ENCODE measurements at places on chromosomes 7 and 10.

- DNase-seq = no peak
Observed at GRCh38 chr10:944034-944831, 12.7 kb upstream of the LARP4B start.

GRCh38 chr7:936386-937054 lies 18.0 kb downstream of the ADAP1 start:
- DNase-seq = no peak

- DNase-seq = no peak
Observed at GRCh38 chr10:107728807-107729206, 564.3 kb upstream of the SORCS1 start.

DNA sequence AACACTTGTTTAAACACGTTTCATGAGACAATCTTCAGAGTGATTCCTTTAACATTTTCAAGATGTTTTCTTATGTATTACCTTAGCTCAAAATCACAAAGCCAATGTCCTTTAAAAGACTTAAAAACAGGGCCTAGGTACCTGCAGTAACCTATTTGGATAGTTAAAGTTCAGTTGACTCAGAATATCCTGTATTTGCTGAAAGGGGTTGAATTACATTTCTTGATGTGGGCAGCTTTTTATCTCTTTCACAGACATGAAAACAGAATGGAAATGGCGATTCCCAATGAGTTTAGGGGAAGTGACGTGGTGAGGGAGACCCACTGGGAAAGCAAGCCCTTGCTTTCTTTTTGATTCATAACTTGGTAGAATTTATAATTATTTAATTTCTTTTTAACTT lies 324.4 kb upstream of the AOAH start:
- DNase-seq = no peak

DNA sequence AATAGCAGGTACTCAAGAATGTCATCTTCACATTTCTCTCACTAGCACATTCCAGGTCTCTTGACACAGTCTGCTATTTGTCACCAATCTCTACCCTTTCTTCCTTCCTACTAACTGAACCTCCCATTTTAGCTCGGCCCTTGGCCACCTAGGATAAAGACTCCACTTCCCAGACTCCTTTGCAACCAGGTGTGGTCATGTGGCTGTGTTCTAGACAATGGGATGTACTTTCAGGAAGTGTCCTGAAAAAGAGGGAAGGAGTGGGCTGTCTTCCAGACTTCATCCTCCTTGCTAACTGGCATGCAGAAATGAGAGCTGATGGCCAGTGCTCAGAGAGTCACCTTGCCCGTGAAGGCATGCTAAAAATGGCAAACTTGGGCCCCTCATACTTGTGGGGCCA lies 139.2 kb downstream of the AMPH start:
- DNase-seq = no peak

GRCh38 chr7:157830331-157830730 lies 493.5 kb downstream of the DNAJB6 start:
- no peak for DNase-seq

- no peak for DNase-seq
Observed at GRCh38 chr7:83359108-83359507, 196.4 kb upstream of the PCLO start.

DNA sequence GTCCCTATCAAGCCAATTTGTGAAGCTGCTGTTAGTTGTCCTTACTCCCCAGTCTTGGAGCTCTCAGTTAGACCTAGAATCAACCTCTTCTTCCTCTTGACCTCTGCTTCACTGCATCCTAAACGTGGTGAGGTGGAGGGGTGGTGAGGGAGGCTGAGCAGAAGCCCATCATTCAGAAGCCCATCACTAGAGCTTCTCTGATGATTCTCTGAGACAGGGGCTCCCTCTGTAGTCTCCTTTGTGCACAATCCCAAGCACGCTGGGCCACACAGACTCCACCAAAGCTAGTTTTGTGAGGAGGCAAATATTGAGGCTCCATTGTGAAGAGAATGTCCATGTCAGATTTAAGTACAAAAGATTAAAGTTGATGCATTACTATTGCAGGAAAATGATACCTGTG lies 163.8 kb upstream of the PRSS1 start:
- no peak for DNase-seq

DNA sequence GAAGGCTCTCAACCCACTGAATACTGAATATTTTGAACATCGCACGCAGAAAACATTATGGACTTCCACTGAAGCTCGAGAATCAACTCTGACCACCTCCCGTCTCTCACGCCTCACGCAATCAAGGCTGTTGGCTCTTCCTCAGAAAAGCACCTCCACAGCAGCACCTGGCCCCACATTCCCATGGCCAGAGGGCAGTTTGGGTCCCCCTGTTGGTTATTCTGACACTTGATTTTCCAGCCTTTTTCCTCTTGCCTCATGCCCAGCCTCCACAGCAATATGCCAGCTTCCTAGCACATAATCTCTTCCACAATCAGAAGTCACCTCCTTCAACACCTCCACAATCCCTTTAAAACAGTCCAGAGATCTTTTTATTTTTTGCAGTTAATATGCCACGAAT lies 55.9 kb downstream of the SVOPL start:
- DNase-seq = no peak

DNA sequence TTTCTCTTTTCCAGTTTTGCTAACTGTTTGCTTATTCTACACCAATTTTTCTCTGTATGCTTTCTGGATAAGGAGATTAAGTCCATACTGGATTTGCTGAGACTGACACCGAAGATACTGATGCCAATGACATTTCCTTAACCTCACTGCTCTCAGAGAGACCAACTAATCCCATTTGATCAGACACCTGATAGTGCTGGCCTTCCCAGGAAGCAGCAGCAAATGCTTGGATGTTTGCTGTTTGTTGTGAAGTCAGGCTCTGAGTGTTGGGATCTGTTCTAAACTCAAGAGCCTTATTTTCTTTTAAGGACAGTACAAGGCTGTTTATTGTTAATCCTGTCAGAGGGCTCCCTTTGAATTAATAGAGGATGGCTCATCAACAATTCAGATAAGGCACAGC lies 143.3 kb downstream of the ANK3 start:
- DNase-seq = no peak

DNA sequence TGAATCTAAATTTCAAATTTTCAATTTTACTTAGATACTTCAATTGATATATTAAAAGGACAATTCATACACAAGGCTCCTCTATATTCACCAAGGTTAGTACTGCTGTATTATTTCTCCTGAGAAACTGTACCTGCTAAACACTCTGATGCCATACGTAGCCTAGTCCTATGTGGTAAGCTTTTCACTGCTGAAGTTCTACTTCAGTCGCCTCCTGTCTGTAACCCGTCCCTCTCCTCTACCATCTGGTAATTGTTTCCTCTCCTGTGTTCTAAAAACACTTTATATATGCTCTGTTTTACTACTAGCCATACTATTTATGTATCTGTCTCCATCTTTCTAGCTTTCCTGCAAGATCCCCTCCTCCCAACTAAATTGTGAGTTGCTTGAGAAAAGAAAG lies 20.2 kb downstream of the PDZD8 start:
- DNase-seq = no peak

GRCh38 chr10:61529208-61529607 lies 76.0 kb upstream of the TMEM26 start:
- DNase-seq = no peak

GRCh38 chr7:16493266-16493665 lies 27.7 kb upstream of the SOSTDC1 start:
- DNase-seq = no peak

DNA sequence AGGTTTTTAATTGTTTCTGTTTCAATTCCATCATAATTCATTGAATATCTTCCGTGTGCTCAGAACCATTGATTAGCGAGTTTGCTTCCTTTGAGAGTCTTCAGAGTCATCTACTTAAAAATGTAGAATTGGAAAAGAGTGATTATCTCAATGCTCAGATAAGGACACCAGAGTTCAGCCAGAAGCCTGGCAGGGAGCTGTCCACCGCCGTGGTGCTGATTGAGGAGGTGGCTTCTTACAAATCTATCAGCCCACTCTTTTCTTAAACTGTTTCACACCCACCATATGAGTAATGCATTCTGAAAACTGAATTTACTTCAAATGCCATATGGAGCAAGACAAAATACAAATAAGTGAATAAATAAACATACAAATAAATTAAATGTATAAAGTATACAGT lies 79.3 kb downstream of the INSYN2A start:
- no peak for DNase-seq

DNA sequence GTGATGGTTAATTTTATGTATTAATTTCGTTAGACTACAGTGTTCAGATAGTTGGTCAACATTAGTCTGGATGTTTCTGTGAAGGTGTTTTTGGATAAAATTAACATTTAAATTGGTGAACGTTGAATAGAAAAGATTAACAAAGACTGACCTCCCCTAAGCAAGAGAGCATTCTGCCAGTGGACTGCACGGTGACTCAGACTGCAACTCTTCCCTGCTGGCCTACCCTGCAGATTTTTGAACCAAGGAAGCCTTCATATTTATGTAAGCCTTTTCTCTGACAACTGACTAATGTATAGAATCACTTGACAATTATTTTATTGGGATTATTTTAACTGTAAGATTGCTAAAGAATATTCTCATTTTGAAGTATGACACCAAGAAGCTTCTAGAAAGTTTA lies 7.9 kb upstream of the ZNF248 start:
- no peak for DNase-seq

- DNase-seq = no peak
Observed at GRCh38 chr10:13092291-13093102, 7.5 kb upstream of the OPTN start.

DNA sequence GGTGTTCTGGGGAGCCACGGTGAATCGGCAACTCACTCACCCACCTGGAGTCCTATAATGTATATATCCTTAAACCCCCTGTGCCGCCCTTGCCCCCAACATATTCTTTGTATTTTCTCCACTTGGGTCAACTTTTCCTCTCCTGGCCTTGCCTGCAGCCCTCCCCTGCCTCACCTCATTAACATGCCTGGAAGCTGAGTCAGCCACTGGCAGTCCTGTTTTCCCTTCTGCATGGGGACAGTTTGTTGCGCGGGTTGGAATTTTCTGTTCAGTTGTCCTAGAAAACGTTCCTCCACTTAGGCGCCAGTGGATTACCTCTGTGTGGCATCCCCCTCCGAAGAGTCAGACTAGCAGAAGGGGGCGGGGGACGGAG lies 97.4 kb downstream of the C10orf105 start:
- no peak for DNase-seq

- no peak for DNase-seq
Observed at GRCh38 chr10:73865459-73866442, 8.6 kb downstream of the CAMK2G start.

DNA sequence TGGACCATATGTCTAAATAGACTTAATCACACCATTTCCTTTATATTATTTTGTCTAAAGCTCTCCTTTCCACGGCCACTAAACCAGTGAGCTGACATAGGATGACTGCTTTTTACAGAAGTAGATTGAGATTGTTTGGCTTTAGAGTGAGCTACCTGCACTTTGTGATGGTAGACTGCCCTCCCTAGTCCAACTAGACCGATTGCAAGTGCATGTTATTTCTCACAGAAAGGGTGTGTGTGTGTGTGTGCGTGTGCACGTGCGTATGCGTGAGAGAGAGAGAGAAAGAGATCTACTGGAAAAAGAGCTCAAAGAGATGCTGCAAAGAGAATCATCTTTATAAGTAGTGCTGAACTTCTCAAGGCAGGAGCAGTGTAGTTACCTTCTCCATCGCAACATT lies 60.7 kb downstream of the VCL start:
- DNase-seq = no peak

DNA sequence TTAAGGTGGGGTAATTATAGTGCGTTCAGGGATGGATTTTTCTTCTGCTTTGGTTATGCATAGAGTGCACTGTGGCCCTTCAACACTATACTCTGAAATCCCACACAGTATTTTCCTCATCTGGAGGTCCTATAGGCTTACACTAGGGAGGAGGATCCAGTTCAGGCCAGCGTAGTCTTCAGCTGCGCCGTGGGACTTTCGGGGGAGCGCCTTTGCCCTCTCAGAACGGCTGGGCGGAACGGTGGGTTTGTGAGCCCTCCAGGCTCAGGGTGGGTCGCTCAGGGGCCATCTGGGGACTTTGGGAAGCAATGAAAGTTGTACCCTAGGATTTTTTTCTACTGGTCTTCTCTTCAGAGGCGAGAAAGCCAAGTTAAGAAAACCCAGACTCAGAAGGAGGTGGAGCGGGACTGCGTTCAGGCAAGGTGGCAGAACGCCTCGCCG lies 652 bp upstream of the VPS26A start:
- DNase-seq = no peak

DNA sequence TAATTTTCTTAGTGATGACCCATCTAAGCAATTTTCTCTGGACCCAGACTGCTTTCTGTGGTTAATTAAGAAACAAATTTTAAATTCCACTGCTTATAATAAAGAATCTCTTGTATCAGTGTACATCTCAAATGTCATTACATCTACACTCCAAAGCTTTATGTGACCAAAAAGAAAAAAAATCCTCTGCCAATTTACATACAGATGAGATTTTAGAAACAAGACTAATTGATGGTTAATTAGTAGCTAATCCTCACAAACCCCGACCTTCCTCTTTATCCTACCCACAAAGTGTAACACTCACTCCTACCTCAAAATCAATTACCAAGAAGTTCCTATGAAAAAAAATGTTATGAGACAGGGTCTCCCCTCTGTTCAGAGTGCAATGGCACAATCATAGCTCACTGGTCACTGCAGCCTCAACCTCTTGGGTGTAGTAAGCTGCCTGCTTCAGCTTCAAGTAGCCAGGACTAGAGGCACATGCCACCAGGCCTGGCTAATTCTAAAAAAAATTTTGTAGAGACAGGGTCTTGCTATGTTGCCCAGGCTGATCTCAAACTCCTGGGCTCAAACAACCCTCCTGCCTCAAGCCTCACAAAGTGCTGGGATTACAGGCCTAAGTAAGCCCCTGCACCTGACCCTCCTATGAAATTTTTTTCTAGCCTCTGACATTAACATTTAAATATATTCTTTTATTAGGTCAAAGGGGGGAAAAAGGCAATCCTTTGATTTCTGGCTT lies 14.8 kb downstream of the KIF5B start:
- no peak for DNase-seq

GRCh38 chr7:95470452-95470851 lies 15.3 kb upstream of the ASB4 start:
- no peak for DNase-seq

DNA sequence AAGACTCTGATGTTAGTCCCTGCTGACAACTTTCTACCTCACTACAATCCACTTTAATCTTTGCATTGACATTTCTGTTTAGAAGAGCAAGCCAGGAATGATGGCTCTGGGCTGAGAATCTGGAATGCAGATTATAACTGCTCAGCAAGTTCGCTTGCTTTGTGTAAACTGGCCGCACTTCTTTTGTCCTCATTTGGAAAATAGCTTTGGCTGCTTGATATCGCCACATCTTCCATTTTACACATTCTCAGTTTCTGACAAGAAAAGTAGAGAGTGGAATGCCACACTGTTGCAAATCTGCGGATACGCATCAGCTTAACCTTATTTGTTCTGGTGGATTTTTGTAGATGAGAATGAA lies 429.8 kb downstream of the KCNMA1 start:
- no peak for DNase-seq

GRCh38 chr7:985915-986741 lies 3.1 kb downstream of the CYP2W1 start:
- no peak for DNase-seq

DNA sequence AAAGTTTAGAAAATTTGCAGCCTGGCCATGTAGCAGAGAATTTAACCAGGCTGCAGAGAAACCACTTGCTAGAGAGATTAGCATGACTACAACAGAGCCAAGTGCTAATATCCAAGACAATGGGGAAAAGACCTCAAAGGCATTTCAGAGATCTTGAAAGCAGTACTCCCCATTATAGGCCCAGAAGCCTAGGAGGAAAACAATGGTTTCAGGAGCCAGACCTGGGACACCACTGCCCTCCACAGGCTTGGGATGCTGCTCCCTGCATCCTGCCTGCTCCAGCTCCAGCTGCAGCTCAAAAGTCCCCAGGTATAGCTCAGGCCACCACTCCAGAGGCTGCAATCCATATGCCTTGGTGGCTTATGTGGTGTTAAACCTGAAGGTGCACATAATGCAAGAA lies 101.5 kb upstream of the TMEM72 start:
- no peak for DNase-seq

Measured in cortex of kidney (tissue), 1 donor.